ENCODE measurements at places on chromosomes 7 and 10.

GRCh38 chr7:28954946-28955345 is 3.2 kb downstream of the TRIL start:
- no peak for DNase-seq

GRCh38 chr10:34135515-34135914 is 679.6 kb downstream of the PARD3 start:
- DNase-seq: no peak

DNA sequence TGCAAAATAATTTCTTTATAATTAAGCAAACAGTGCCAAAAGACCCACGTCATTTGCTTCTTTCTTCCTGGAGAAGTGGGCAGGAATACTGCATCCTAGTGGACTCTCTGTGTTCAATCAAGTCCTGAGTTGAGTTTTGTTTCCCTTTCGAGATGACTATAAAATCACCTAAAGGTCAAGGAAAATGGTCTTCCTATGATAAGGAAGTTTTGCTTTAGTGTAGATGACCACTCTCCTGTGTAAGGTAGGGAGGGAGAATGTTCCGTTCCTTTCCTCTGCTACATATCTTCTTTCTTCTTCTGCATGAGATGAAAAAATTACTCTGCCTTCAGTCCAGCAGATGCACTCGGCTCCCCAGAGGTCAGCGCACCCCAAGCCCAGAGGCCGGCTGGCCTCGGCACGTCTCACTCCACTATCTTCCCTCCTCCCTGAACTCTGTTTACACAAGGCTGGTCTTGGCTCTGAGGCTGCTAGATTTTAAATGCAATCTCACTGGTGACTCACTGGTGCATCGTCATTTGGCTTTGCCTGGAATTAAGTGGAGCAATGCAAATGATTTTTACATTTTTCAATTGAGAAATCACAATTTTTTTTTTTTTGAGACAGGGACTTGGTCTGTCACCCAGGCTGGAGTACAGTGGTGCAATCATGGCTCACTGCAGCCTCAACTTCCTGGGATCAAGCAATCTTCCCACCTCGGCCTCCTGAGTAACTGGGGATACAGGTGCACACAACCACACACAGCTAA is 18.6 kb upstream of the VDAC2 start:
- peak; percentile 89 for DNase-seq

GRCh38 chr7:1536743-1537534 is 6.4 kb downstream of the MAFK start:
- DNase-seq: peak; percentile 99

GRCh38 chr10:1107679-1108078 is 51.5 kb downstream of the WDR37 start:
- DNase-seq: no peak

DNA sequence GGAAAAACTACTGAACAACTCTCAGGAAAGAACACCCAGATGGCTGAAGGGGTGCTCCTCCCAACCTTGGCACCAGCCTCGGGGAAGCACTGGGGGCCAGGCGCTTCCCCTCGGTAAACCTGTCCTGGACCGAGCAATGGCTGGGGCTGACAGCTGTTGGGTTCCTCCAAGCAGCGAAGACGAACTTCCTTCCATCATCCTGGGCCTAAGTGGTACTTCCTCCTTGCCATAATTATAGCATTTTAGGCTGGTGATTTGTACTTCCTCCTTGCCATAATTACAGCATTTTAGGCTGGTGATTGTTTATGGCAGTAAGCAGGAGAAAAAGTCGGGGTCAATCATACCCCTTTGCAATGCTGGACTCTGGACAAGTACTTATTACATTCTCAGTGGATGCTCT is 69.3 kb downstream of the MYOF start:
- no peak for DNase-seq

- DNase-seq: peak; percentile 83
Observed at GRCh38 chr10:57696641-57697040, 571.1 kb downstream of the IPMK start.

DNA sequence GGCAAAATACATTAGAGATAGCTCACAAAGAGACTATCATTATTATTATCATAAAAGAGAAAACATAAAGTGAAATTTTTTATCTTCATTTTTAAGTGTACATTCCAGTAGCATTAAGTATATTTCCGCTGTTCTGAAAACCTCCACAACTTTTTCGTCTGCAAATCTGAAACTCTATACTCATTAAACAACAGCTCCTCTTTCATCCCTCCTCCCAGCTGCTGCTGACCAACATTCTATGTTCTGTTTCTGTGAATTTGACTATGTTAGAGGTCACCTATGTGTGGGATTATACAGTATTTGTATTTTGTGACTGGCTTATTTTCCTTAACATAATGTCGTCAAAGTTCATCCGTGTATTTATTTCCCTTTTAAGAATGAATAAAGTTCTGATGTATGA is 429.3 kb upstream of the TPK1 start:
- no peak for DNase-seq

- peak; percentile 45 for DNase-seq
Observed at GRCh38 chr7:158828133-158829020, 932 bp downstream of the ESYT2 start.

DNA sequence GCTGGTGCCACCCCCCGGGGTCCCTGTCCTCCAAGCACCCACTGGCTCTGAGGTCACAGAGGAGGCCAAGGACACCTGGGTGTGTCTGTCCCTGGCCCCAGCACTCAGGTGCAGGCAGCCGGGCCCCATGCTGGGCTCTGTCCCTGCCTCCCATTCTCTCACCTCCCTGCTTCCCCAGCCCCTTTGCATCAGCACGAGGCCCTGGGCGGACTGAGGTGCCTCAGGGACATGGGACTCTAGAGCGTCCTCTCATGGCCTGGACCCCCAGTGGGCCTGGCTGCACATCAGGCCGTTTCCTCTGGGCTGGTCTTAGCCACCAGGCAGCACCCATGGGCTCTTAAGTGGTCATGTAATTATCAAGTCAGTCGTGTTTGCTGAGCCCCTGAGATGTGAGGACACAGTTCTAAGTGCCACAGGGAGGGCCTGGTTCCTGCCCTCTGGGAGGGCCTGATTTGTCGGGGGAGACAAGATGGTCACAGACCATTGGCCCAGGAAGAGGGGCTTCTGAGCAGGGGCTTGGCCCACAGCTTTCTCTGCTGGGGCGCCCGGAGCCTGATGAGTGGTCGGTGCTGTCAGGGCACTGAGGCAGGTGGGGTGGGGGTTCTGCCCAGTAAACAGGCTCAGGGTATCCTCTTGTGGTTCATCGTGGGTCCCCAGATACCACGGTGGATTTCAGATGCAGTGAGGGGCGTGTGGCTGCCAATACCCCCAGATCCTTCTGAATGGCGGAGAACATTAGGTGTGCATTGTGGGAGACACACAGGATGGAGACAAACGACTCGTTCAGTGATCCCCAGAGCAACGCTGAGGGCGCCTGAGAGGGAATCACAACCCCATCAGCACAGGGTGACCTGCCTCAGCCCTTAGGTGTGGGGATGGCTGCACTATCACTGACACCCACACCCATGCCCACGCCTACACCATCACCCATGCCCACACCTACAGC is 152.5 kb downstream of the WDR37 start:
- no peak for DNase-seq

DNA sequence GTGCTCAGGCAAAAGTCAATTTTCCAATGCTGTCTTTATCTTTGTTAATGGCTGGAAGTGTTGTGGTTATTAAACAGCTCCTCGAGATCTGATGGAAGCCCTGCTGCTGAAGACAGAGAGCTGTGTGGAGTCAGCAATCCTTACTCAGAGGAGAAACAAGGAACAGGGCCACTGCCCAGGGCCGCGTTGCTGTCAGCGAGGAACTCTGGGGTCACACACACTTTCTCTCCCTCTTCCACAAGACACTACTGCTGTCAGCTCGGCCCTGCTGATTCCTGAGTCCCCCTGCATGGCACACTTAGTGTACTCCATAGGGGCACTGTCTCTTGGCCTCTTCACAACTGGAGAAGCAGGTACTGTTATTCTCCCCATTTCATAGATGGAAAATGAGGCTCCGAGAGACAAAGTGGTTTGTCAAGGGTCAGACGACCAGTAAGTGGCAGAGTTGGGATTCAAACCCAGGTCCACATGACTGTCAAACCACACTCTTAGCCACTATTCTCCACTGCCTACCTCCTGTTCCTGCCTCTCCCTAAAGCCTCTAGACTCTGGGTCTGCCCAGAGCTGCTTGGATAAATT is 29.3 kb upstream of the PDCD4 start:
- no peak for DNase-seq

GRCh38 chr7:149005427-149006344 is 22.6 kb downstream of the PDIA4 start:
- peak; percentile 40 for DNase-seq

GRCh38 chr7:26487780-26488515 is 196.3 kb downstream of the SNX10 start:
- no peak for DNase-seq

DNA sequence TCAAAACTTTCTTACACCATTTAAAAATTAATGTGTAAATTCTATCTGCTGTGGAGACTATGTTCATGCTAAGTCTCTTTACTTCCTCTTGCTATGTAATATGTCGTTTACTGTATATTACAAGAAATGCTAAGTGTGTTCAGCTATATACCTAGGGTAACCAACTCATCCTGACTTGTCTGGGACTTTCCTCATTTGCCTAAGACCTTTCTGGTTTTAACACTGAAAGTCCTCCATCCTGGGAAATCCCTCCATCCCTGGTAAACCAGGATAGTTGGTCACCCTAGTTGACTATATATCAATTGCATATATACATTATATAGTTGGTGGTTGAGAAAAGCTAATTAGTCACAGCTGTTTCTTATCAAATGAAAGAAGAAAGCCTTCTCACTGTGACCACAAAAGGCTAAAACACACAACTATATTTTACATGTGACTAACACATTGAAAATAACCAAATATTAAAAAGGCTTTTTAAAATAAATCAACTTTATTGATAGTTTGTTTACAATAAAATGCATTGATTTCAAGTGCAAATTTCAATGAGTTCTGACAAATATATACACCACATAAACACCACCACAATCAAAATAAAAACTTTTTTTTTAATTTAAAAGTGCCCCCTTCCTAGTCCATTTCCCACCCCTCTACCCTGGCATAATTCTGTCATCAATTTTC is 167.7 kb upstream of the INHBA start:
- DNase-seq: no peak

DNA sequence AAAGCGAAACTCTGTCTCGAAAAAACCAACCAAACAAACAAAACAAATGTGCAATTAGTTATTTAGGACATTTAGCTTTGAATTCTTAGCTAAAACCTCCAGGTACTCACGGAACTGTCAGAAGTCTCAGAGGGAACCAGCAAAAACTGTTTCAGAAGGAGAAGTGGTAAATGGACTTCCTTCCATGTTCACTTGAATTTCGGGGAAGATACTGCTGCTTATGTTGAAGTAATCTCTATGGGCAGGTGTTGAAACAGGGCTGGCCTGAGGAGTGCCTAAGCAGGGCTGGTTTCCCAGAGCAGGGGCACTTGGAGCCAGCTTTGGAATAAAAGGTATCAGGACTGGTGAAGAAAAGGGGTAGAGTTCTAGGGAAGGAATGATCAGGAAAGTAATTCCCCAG is 2.4 kb upstream of the EXOC6 start:
- no peak for DNase-seq

Measured in M059J (cell line).